SIG-M5 (cell line): ENCODE measurements at places on chromosomes 7 and 10.

DNA sequence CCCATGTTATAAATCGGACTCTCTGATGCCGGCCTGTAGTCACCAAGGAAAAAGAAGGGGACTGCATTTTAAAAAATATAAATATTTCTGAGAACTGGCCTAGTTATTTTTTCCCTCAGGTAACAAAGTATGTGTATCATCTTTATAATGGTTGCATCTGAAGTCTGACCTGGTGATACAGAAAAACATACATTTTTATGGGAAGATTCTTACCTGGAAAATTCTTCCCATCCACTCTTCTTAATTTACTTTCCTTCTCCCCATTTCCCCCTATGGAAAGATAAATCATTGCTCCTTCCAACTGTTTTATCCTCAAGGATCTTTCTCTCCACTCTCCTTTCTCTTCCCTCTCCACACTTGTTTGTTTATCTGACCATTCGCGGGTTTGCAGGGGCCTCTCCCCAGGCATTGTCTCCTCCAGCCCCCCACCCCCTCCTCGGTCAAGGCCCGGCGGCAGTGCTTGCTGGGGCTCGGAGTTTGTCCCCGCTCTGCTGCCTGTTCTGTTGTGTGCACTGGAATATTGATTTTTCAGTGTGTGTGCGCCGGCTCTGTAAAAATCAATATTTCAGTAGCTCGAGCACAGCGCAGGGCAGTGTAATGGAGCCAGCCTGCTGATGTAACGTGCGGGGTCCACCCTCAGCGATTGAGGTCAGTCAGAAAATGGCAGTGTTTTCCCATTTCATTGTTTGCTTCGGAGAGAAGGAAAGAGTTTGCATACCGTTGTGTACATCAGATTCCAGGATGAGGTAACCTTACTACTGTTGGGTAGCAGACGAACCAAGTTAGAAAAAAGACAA, 199.5 kb upstream of the NFE2L3 start:
- DNase-seq = no peak

GRCh38 chr7:5005066-5005465, 40.6 kb upstream of the RBAK start:
- DNase-seq = no peak

DNA sequence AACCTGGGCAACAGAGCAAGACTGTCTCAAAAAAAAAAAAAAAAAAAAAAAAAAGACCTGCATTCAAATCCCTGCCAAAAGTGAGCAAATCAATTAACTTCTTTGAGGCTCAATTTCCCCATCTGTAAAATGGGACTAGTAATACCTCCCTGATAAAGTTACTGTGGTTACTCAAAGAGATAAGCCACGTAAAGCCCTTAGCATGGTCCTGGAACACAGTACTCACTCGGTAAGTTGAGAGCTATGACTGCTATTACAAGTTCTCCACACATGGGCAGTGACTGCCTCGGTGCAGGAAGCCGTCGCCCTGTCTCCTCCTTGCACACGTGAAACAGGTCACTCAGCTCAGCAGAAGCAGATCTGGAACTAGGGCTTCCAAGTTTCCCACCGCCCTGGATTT, 37.9 kb downstream of the DDIT4 start:
- no peak for DNase-seq

- no peak for DNase-seq
Measured at GRCh38 chr10:63265222-63265617, 132.1 kb downstream of the NRBF2 start.

DNA sequence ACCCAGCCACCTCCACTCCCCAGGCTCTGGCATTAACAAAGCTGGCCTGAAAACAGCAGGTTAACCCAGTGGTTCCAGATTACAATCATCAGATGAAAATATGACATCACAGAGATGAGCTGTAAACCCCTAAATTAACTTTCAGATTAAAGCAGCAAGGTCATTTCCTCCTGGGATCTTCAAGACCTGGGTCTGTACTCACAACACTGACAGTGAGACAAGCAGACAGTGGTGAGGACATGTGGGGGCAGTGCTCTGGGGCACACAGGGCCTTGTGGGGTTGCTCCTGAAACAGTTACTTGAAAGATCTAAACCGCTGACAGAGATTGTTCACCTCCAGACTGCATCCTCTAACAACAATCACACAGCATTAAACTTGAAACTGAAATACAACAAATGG, 134.1 kb downstream of the ZNF438 start:
- DNase-seq = no peak

DNA sequence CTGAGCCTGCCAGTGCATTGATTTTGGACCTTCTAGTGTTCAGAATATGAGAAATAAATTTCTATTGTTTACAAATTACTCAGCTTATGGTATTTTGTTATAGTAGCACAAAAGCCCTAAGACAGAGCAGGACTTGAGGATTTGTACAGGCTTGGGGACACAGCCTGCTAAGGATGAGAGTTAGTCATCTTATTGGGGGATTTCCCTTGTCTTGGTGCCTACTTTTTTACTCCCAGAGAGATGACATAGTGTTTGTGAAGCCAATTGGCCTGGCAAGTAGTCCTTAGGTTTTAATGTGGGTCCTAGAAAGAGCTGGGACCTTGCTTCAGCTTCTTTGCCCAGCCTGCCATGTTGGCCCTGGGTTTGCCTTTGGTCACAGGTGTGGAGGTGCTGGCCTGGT, 364.0 kb downstream of the REEP3 start:
- no peak for DNase-seq

- DNase-seq = no peak
Measured at GRCh38 chr7:140348161-140348849, 50.0 kb downstream of the SLC37A3 start.

- DNase-seq = no peak
Measured at GRCh38 chr7:4074407-4074806, 607.7 kb upstream of the FOXK1 start.

DNA sequence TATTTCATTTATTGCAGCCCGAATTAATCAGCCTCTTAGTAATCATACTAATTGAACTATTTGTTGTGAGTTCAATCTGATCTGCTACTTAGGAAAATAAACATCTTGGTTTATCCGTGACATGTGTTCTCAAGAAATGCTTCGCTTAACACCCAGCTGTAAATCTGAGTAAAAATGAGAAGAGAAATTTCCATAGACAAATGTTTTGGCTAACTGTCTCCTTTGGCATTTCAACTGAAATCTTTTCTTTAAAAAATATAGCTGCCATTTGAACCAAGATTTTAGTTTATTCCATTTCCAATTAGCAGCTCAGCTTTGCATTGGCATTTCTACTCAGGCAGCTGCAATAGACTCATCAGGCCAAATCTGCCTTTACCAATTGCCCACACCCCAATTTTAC, 180.5 kb upstream of the PTER start:
- no peak for DNase-seq

GRCh38 chr10:48610585-48611093, 5.8 kb upstream of the ARHGAP22 start:
- DNase-seq = no peak

DNA sequence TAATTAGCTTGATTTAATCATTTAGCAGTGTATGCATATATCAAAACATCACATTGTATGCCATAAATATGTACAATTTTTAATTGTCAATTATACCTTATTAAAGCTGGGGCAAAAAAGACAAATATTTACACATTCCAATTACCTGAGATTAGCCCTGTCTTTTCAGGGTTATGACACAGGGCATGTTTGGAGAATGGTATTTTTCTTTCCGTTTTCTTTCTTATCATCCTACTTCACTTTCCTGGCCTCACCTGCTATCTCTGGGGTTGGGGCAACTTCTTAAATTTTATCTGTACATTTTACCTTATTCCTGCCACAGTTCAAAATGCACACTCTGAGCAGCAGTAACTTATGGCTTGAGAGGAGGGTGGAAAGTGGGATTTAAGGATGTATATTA, 285.9 kb downstream of the DOCK4 start:
- DNase-seq = no peak

- DNase-seq = no peak
Measured at GRCh38 chr10:91775731-91776130, 22.5 kb upstream of the TNKS2 start.

DNA sequence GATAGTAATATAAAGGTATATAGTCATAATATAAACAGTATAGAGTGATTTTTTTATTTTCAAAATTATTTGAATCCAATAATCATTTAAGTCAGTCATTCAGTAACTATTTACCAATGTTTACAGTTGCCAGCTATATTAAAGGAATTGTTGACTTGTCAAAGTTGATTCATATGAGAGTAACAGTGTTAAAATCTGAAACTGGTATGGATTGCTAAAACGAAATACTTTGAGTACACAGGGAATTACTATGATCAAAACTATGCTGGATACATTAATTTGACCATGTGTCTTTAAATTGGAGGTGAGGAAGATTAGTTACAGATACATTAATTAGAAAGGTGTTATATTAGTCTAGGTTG, 282.6 kb downstream of the ADK start:
- no peak for DNase-seq

GRCh38 chr7:80637911-80638765, at the start of gene CD36:
CD36 (plus strand) TSS chr7:80638642; CDS start chr7:80646741, 8,099 bp downstream.
- DNase-seq = peak; percentile 18

- DNase-seq = no peak
Measured at GRCh38 chr10:105149371-105149891, 508.3 kb downstream of the SORCS3 start.

- no peak for DNase-seq
Measured at GRCh38 chr10:36533316-36533715, 592.1 kb upstream of the ANKRD30A start.

- DNase-seq = no peak
Measured at GRCh38 chr10:84262190-84262956, 17.5 kb downstream of the RGR start.

DNA sequence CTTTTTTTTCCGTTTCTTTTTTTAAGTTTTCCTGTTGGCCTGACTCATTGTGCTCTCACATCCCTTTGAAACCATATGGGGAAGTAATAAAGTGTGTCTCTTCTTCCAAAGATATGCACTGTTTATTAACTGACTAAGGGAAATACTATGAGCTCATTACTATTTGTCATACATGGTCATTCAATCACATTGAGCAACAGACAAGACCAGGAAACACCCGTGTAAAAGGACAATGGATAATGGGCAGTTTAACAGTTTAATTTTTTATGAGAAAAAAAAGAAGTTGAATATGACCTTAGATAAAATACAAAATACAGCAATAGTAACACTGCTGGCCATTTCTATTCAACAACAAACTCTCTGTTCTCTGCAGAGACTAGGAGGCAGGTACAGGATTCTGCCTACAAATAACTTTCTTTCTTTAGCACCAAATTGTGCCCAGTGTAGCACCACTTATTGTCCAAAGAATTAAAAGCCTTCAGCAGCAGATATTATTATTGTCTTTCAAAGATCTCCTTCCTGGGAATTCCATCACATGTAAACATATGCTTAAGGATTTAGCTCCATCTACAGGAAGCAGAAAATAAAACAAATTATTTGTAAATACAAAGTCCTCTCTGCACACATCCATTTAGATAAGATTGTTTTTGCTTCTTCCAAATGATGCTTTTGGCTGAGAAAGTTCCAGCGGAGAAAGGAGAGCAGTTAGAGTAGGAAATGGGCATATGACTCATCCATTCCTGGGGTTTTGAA, 55.0 kb upstream of the AKR1E2 start:
- DNase-seq = no peak

- no peak for DNase-seq
Measured at GRCh38 chr7:17093461-17093860, 205.0 kb upstream of the AHR start.

GRCh38 chr10:131131726-131132591, 179.6 kb downstream of the TCERG1L start:
- no peak for DNase-seq

GRCh38 chr7:37446371-37446770, 2.3 kb downstream of the ELMO1 start:
- DNase-seq = no peak

DNA sequence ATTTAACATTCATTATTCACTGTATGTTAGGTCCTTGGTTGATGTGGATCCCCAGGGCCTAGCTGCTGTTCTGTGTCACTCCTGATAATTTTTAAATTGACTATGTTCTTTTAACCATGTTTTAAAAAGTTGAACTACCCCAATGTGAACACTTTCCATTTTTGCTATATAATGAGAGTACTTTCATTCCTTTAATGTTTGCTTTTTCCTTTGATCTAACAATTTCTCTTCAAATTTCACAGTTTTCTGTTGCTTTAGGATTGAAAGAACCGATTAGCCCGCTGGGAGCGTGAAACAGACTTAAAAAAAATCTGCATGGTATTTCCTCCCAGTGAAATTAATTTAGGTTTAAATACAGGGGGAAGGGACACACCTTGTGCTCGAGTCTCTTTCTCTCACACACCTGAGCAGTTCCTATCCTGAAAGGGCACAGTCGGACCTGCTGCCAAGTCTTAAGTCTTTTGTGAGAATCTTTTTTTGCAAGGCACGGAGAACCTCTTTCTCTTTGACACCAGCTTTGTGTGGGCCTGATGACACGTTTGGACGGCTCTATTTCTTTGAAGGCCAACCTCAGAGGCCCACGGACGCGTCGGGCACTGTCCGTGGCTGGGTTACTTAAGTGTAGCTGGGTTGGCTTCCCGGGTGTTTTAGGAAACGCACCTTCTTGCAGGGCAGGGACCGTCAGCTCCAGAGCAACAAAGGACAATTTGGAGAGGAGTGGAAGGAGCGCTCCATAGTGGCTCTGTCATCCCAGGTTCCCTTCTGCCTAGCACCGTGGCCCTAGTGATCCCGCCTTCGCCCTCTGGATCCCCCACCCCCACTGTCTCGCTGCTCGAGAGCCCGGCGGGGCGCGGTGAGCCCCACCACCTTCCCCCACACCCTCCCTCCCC, 1.0 kb upstream of the CHN2 start:
- no peak for DNase-seq

GRCh38 chr10:32970910-32971309, 12.9 kb upstream of the ITGB1 start:
- no peak for DNase-seq

- no peak for DNase-seq
Measured at GRCh38 chr7:132592231-132592920, 16.1 kb upstream of the PLXNA4 start.

- no peak for DNase-seq
Measured at GRCh38 chr7:116799916-116800315, 62.5 kb upstream of the CAPZA2 start.

DNA sequence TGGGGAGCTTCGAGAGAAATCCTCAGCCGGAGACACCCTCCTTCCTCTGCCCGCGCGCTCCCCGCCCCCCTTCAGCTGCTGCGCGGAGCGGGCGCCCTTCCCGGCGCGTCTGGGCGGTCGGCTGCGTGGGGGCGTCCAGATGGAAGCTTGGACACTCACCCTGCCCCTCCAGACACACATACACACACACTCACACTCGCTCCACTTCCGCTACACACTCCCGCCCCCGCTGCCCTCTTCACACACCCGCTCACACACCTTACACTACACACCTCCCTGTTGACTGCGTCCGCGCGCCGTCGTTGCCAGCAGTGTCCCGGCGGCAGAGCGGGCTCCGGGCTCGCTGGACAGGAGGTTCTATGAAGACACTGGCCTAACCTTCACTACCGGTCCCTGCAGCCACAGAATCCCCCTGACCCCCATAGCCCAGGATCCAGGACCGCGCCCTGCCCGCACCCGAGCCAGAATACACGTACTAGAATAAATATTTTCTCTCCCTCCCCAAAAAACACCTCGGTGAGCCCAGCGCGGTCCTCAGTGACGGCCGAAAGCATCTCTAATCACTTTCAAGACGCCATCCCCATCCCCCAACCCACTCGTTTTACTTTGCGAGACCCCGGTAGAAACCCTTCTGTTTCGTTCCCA, 1.1 kb upstream of the EGR2 start:
- no peak for DNase-seq

GRCh38 chr10:12513003-12513365, 163.6 kb downstream of the CAMK1D start:
- no peak for DNase-seq
